Choroid plexus epithelial cell (primary cell): ENCODE measurements at places on chromosomes 2 and 18.

DNA sequence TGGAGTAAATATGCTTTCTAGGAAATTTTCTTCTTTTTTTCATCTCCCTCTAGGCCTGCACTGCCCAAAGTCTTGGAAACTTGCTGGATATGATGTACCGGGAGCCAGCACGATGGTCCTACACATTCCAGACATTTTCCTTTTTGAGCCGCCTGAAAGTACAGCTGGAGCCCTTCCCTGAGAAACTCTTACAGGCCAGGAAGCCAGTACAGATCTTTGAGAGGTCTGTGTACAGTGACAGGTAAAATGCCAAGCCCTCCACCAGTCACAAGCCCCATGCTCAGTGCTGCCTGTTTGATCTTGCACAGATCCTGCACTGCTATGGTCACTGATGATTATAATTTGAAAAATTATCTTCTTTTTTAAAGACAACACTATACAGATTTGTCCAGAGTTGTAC lies 20.0 kb downstream of the DGUOK start:
- no peak for DNase-seq

DNA sequence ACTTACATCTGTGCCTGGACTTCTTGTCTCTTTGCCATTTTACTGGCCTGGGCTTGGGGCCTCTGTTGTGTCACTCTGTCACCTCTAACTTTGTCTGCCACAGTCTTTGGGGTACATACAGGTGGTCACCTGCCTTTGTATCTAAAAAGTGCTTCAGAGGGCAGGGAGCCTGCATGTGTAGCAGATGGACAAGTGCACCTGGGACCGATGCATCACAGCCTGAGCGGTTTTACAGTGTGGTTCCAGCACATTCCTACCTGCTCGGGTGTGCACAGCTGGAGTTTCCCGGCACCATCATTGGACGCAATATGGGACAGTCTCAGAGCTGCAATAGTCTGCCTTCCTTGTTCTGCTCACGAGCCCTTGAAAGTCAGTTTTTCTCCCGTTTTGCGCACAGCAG lies 249.8 kb upstream of the RAB12 start:
- no peak for DNase-seq

- no peak for DNase-seq
Measured at GRCh38 chr2:1602278-1603010, 141.9 kb downstream of the PXDN start.

GRCh38 chr2:147386284-147386683 lies 458.5 kb upstream of the ACVR2A start:
- no peak for DNase-seq

DNA sequence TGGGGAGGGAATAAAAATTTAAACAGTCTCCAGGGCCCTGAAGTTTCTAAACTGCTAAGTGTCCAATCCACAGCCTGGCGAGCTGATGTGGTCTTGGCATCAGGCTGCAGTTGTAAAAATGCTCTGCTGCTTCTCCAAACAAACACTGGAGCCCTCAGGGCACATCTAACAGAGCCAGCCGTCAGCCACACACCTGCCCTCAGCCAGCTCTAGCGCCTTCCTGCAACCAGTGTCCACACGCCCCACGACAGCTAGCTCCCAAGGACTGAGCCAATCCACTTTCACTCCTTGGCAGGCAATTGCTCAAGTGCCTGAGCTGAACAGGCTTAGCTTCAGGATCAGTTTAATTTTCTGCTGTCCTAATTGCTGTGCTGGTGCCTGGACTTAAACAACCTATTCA lies 446.4 kb upstream of the RAB12 start:
- DNase-seq, result no peak
